Natural killer cell treated with Interleukin-12 subunit alpha and Interleukin-12 subunit beta and Interleukin-15 and Interleukin-18, amount 100 ng/mL, for 72 hours (primary cell): ENCODE measurements at places on chromosomes 7 and 10. TPM values are rescaled to one million over a fixed set of nuclear protein-coding genes. Genes with fewer than 3 reads are reported as not detected.

Gene SLC13A1
- not detected for total RNA-seq

Gene OGDHL
- total RNA-seq, result not detected

Gene FAM25A
- total RNA-seq, result not detected

Gene CYP26C1
- 0.07 TPM for total RNA-seq

Gene TMEM176B
- total RNA-seq, result 1.2 TPM

- H3K4me1 ChIP-seq, result no peaks in the 10 kb centered on the region
- H3K27me3 ChIP-seq, result no peaks in the 10 kb centered on the region
- H3K4me3 ChIP-seq, result no peak overlapping the region
- H3K27ac ChIP-seq, result no peak overlapping the region
- DNase-seq, result no peak
These were observed 87.8 kb downstream of the CHRM2 start for GRCh38 chr7:136956232-136956631.

- no peaks in the 10 kb centered on the region for H3K4me1 ChIP-seq
- no peaks in the 10 kb centered on the region for H3K27me3 ChIP-seq
- peaks cover 6% of the 10 kb centered on the region for H3K36me3 ChIP-seq
- no peak overlapping the region for H3K27ac ChIP-seq
- no peak for DNase-seq
- H3K4me3 ChIP-seq, result no peak overlapping the region
These were observed 51.8 kb upstream of the SUN1 start for GRCh38 chr7:780516-780915.

DNA sequence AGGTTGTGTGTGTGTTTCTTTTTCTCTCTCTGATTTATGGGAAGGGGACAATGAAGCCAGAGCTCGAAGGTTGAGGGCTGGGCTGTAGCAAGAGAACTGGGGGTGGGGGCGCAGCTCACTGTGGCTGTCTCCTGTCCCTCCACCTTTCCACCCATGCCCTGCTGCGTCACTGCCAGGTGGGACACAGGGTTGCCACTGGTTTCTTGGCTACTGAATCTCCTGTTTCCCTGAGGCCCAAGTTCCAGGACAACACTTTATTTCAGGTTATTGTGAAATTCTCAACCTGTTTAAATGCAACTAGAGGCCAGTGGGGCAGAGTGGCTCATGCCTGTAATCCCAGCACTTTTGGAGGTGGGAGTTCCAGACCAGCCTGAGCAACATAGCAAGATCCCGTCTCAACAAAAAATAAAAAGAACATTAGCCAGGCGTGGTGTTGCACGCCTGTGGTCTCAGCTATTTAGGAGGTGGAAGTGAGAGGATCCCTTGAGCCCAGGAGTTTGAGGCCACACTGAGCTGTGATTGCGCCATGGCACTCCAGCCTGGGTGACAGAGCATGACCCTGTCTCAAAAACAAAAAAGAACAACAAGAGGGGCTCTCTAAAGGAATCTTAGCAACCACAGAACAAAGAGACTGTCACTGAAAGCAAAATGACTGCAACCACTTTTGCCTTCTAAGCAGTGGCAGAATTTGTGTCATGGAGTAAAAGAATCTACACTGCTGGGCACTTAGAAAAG is 22.6 kb downstream of the TBATA start:
- H3K4me1 ChIP-seq, result peaks cover 10% of the 10 kb centered on the region
- no peak overlapping the region for H3K27ac ChIP-seq
- peak; percentile 39 for DNase-seq

DNA sequence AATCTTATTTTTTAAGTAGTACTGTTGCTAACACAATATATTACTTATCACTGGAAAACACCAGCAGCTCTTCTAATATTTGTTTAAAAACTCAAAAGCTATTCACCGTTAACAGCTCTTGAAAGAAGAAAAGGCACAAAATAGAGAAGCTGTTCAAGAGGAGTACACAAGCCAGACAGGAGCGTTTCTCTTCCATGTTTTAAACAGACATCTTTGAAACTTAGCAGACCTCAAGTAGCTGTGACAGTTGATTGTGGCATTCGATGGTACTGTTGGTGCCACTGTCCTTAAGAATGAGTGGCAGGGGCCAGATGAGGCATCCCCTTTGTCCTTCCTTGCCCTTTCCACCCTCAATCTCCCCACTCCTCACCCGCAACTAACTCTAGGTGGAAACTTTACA is 81.6 kb upstream of the PRR15 start:
- no peaks in the 10 kb centered on the region for H3K4me1 ChIP-seq
- H3K36me3 ChIP-seq, result no peaks in the 10 kb centered on the region
- H3K27ac ChIP-seq, result no peak overlapping the region

DNA sequence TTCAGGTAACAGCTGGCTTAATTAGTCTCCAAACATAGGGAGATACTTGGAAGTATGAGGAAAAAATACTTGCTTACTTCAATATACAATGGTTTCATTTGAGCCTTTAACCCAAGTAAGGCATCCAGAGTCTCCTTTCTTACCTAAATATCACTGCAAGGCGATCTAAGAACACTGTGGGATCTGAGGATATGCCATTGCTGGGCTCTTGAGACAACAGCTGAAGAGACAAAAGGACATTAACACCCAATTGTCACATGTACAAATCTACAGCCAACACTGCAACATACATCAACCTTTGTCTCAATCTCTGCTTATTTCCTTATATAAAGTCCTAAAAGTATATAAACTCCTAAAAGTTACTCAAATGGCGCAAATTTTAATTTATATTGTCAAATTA is 44.4 kb downstream of the IRF5 start:
- no peaks in the 10 kb centered on the region for H3K27me3 ChIP-seq
- peaks cover 16% of the 10 kb centered on the region for H3K36me3 ChIP-seq
- DNase-seq, result no peak
- no peaks in the 10 kb centered on the region for H3K4me1 ChIP-seq
- no peak overlapping the region for H3K27ac ChIP-seq

DNA sequence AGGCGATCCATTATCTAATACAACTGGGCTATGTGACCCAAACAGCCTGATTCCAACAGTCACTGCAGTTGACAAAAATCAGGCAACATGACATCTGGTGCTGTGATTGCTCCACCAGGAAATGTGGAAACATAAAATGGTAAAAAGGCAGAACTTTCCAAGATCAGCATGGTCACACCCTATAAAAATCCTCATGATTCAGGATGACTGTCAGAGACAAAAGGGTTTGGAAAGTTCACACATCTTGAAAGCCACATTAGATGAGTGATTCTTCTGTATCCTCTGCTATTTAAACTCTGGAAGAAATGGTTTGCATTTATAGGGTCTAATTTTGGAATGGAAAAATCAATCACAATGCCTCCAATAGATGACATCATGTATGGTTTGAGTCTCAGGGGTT is 662.6 kb upstream of the IGFBP3 start:
- no peak for DNase-seq
- H3K36me3 ChIP-seq, result no peaks in the 10 kb centered on the region
- no peak overlapping the region for H3K27ac ChIP-seq

- H3K4me3 ChIP-seq, result no peak overlapping the region
- H3K4me1 ChIP-seq, result no peaks in the 10 kb centered on the region
- peaks cover 15% of the 10 kb centered on the region for H3K27me3 ChIP-seq
- no peaks in the 10 kb centered on the region for H3K36me3 ChIP-seq
- H3K27ac ChIP-seq, result no peak overlapping the region
These were observed 32.4 kb upstream of the PPP2R2D start for GRCh38 chr10:131868436-131868835.

GRCh38 chr10:119575506-119575905 is 21.3 kb downstream of the TIAL1 start:
- peaks cover 34% of the 10 kb centered on the region for H3K36me3 ChIP-seq
- no peaks in the 10 kb centered on the region for H3K27me3 ChIP-seq
- peak overlapping the region; percentile 60 for H3K4me3 ChIP-seq
- peak overlapping the region; percentile 58 for H3K27ac ChIP-seq

GRCh38 chr7:41629711-41630111 is 73.2 kb downstream of the INHBA start:
- H3K27me3 ChIP-seq, result no peaks in the 10 kb centered on the region
- DNase-seq, result no peak
- H3K4me3 ChIP-seq, result no peak overlapping the region
- no peaks in the 10 kb centered on the region for H3K36me3 ChIP-seq
- H3K4me1 ChIP-seq, result peaks cover 7% of the 10 kb centered on the region
- no peak overlapping the region for H3K27ac ChIP-seq

DNA sequence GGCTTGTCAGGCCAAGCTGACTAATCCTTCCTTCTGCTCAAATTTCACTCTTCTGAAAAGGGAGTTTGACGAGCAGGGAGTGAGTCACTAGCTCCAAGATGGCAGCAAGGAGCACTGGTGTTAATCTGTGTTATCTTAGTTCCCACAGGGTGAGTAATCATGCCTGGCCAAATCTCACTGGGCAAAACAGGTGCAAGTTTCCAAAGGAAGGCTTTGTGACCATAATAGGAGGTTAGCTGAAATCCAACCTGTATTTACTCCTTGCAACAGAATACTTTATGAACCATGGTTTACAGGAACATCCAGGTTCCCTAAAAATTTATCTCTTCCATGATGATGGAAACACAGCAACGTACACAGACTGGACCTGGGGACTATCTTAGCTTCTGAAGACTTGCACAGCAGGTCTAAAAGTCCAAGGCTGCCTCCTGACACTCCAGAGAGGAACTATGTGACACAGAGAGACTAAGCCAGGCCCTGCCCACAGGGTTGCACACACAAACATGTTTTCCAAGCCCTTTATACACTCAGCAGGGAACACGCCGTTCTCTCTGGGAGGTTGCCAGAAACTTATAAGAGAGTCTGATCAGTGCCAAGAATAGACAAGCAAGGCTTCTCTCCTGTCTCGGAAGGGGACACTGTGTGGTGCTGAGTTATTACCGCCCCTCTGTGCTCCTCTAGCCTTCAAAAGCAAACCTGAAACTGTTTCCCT is 46.3 kb downstream of the PDK4 start:
- no peak for DNase-seq
- no peak overlapping the region for H3K4me3 ChIP-seq
- H3K27ac ChIP-seq, result no peak overlapping the region

GRCh38 chr10:34348917-34349485 is 466.1 kb downstream of the PARD3 start:
- H3K27ac ChIP-seq, result peak overlapping the region; percentile 33
- no peaks in the 10 kb centered on the region for H3K36me3 ChIP-seq
- DNase-seq, result peak; percentile 70
- no peaks in the 10 kb centered on the region for H3K27me3 ChIP-seq
- H3K4me3 ChIP-seq, result peak overlapping the region; percentile 60

DNA sequence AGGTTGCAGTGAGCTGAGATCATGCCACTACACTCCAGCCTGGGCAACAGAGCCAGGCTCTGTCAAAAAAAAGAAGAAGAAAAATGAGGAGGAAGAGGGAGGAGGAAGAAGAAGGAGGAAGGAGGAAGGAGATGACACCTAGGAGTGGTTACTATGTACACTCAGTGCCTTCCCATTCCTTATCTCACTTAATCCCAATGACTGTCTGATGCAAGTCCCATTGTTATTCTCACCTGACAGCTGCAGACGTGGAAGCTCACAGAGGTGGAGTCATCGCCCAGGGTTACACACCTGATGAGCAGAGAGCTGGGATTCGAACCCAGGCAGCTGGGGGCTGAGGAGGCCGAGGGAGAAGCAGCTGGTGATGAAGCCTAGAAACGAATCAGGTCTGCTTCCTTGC is 258.8 kb downstream of the SNX10 start:
- no peak overlapping the region for H3K4me3 ChIP-seq
- H3K36me3 ChIP-seq, result no peaks in the 10 kb centered on the region

DNA sequence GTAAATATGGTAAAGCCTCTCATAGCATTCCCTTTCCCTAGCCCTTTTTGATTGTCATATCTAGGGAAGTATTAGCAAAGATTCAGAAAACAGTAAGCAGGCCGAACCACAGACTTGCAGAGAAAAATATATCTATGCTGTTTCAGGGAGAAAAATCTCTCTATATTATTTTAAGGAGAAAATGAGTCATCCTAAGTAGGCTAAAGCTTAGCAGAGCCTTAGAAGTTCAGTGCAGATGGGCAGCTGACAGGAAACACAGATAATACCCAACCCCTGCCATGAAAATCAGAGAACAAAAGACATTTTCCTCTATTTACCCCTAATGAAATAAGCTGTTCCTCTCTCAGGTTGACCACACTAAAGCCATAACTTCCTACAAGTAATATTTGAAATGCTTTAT is 16.5 kb downstream of the C1QL3 start:
- DNase-seq, result no peak
- H3K4me3 ChIP-seq, result no peak overlapping the region
- H3K27ac ChIP-seq, result no peak overlapping the region
- H3K36me3 ChIP-seq, result no peaks in the 10 kb centered on the region

DNA sequence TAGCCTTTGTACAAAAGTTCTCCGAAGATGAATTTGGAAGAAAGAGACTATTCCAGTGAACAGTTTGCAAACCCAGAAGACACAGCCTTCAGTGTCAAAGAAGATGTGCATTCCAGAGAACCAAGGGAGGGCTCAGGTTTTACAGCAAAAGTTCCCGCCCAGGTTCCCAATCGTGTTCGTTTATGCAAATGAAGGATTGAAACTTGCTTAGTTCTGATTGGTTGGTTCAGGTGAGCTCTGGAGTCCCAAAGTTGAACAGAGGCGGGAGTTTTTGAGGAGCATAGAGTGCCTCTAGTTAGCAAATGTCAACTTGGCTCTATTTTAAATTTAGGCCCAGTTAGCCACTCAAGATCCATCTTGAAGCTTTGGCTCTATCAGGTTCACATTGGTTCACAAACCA is 51.3 kb downstream of the TMEM270 start:
- no peaks in the 10 kb centered on the region for H3K36me3 ChIP-seq
- no peak for DNase-seq
- H3K4me3 ChIP-seq, result no peak overlapping the region
- H3K27ac ChIP-seq, result no peak overlapping the region
- no peaks in the 10 kb centered on the region for H3K4me1 ChIP-seq

- H3K27ac ChIP-seq, result no peak overlapping the region
- peaks cover 5% of the 10 kb centered on the region for H3K27me3 ChIP-seq
- H3K4me1 ChIP-seq, result no peaks in the 10 kb centered on the region
- H3K36me3 ChIP-seq, result no peaks in the 10 kb centered on the region
- no peak for DNase-seq
These were observed 621.9 kb downstream of the ACTR3B start for GRCh38 chr7:153381275-153382040.

- no peak overlapping the region for H3K4me3 ChIP-seq
- no peak overlapping the region for H3K27ac ChIP-seq
- peaks cover 19% of the 10 kb centered on the region for H3K4me1 ChIP-seq
- no peaks in the 10 kb centered on the region for H3K27me3 ChIP-seq
These were observed 709.4 kb downstream of the AUTS2 start for GRCh38 chr7:70307544-70308106.
